ENCODE measurements at places on chromosomes 13 and 19.

- DNase-seq: peak; percentile 64
These were observed 2.1 kb downstream of the ZNF575 start for GRCh38 chr19:43534816-43535761.

- no peak for DNase-seq
These were observed 16.9 kb downstream of the CERS1 start for GRCh38 chr19:18878858-18879578.

GRCh38 chr19:1069009-1069779 lies 2.2 kb downstream of the ARHGAP45 start:
- peak; percentile 82 for DNase-seq

GRCh38 chr19:35665157-35665556 lies 1.2 kb upstream of the UPK1A start:
- no peak for DNase-seq

GRCh38 chr13:20713751-20714150 lies 10.3 kb downstream of the IL17D start:
- no peak for DNase-seq

GRCh38 chr13:60838581-60838980 lies 441.6 kb downstream of the TDRD3 start:
- DNase-seq: no peak

DNA sequence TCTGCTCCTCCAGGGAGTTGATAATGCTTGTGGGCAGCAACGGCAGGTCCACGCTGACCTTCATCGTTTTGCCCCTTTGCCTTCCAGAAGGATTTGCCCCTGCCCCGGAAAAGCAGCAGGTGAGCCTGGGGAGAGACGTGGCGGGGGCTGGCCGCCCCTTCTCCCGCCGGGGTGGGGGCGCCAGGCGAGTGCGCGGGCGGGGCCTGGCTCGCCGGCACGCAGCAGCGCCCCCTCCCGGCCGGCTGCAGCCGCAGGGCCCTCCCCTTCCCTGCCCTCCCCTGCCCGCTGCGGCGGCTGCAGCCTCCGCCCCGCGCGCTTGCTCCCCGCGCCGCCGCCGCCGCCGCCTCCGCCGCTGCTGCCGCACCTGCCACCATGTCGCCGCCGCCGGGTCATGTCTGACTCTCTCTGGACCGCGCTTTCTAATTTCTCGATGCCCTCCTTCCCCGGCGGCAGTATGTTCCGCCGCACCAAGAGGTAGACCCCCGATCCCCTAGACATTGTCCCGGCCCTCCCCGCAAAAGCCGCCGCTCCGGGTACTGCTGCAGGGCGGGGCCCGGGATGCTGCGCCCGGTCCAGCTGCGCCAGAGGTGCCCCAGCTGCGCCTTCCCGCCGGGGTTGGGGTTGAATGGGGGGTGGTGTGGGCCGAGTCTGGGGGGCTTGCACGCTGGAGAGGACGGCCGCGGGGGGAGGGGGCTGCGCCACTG lies at the start of gene MAST1:
Gene MAST1, plus strand, starts transcription at position 334 of the 704 bp plus-strand sequence. Its CDS starts 58 bp downstream, at position 392.
- peak; percentile 46 for DNase-seq

DNA sequence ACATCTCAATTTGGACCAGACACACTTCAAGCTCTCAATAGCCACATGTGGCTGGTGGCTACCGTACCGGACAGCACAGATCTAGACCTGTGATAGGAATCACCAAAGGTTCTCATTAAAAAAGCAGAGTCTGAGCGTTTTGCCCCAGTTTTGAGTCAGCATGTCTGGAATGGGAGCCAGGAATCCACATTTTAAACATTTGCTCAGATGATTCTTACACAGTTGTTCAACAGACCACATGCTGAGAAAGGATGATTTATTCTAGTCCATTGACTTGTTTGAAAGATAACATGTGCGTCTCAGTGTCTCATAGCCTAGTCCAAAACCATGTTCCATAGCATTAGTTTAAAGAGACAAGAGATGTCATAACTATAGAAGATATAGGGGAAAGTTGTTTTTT lies 53.4 kb downstream of the FLT3 start:
- no peak for DNase-seq

- no peak for DNase-seq
These were observed 373.2 kb downstream of the LMO7 start for GRCh38 chr13:76009267-76009890.

GRCh38 chr13:99863789-99864626 lies 107.6 kb downstream of the ZIC5 start:
- DNase-seq: no peak

DNA sequence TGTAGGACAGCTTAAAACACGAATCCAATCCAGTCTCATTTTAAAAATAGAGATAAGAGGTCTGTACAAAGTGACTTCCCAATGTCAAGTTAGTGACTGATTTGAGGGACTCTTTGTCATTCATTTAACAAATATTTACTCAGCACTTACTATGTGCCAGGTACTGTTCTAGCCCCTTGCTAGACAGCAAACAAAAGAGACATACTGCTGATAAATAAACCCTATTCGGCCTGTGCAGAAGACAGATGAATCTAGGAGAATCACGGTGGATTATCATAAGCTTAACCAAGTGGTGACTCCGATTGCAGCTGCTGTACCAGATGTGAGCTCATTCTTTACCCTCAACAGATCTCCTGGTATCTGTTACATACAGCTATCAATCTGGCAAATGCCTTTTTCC lies 6.4 kb upstream of the ELF1 start:
- no peak for DNase-seq

DNA sequence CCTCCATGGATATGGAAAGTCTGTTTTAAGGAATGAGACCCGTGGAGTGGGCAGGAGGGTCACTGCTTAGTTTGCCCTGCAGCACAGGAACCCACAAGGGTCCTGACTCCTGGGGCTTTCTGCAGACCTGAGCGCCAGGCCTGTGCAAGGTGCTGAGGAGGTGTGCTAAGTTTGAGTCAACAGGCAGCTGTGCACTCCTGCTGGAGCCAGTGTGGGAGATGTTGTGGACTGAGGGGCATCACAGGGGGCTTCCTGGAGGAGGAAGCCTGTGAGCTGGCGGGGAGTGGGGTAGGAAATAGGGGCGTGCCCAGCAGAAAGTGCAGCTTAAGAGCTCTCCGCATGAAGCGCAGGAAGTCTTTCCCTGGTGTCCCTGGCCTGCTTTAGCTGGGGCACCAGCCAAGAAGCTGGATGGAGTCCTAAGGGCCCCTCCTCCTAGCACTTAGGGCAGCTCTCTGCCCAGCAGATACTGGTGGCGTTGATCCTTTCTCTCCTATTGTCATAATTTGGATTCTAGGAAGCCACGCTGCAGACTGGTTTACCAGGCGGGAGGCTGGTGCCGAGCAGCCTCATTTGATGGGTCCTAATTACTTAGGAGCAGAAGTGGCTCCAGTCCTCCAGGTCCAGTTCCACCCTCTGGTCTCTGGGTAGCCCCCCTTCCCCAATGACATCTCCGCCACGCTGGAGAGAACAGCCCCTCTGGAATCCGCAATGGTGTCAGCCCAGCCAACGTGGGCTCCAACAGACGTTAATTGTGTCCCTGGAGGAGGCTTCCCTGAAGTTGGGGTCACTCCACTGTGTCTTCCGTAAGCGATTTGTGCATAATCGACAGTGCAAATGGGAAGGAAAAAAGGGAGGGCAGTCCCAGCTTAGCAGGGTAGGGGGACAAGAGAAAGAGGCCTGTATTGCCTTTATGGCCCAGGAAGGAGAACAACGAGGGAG lies 309.2 kb downstream of the ZNF536 start:
- DNase-seq: no peak

- no peak for DNase-seq
These were observed 4.5 kb upstream of the EPSTI1 start for GRCh38 chr13:42996584-42996983.

DNA sequence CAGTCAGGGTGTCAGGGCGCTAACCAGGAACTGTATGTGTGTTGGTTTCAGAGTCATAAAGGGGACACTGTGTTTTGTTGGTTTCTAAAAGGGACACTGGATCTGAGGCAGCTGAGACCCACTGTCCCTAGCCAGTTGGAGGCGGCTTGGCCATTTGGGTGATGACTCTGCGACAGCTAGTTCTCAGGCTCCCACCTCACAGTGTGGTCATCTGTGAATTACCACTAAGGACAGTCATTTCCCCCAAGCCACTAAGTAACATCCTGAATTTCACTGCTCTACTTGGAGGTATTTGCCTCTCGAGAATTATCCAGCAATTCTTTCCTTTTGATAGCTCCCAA lies 51.5 kb downstream of the EPS15L1 start:
- no peak for DNase-seq

DNA sequence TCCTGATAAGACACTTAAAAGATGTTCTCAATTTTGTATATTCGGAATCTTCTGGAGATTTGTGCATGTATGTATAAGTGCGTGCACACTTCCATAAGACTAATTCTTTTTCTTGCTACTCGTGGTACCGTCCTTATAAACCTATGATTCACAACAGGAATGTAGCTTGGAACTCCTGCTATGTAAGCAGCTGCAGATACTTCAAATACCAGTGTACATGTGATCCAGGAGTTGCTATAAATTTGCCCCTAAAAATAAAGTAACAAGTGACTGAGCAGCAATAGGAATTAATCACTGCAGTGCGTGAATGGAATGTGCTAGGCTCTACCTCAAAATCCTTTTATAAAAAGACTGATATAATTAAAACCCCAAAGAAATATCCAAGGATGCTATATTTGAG lies 214.9 kb downstream of the KLF5 start:
- DNase-seq: no peak

GRCh38 chr13:107289540-107289939 lies 721.6 kb upstream of the ARGLU1 start:
- no peak for DNase-seq

DNA sequence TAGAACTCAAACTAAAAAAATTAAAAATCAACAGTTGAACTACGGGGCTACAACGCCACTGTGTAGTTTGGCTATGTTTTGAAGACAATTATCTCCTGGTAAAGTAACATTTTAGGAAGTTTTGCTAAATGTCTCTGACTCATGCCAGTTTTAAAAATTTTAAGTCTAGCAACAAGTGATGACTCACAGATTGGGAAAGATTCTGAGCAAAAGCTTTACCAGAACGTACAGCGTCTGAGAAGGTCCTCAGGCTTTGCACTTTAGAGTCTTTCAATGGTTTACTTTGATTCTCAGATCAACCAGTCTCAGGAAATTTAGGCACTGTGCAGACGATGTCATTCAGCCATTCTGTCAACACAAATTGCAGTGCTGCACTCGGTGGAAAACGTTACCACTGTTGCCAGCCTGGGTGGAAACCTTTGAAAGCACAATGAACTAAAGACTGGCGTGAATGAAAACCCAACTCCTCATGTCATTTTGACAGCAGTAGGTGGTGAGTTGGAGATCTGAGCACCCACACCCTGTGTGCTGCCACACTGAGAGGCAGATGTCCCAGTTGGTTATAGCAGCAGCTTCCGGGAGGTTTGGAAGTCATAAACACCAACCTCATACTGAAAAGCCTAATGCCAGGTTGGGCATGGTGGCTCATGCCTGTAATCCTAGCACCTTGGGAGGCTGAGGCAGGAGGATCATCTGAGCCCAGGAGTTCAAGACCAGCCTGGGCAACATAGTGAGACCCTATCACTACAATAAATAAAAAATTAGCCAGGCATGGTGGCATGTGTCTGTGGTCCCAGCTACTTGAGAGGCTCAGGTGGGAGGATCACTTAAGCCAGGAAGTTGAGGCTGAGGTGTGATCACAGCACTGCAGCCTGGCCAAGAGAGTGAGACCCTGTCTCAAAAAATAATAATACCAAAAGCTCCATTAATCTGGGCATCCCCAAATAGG lies 6.3 kb upstream of the WTIP start:
- DNase-seq: no peak

- no peak for DNase-seq
These were observed 136.7 kb upstream of the SLITRK6 start for GRCh38 chr13:85935868-85936467.

GRCh38 chr19:23101241-23101640 lies 15.6 kb upstream of the ZNF730 start:
- no peak for DNase-seq

GRCh38 chr19:6030214-6030507 lies 52.2 kb upstream of the RANBP3 start:
- DNase-seq: no peak

GRCh38 chr19:16794456-16795441 lies 34.4 kb upstream of the SIN3B start:
- no peak for DNase-seq

DNA sequence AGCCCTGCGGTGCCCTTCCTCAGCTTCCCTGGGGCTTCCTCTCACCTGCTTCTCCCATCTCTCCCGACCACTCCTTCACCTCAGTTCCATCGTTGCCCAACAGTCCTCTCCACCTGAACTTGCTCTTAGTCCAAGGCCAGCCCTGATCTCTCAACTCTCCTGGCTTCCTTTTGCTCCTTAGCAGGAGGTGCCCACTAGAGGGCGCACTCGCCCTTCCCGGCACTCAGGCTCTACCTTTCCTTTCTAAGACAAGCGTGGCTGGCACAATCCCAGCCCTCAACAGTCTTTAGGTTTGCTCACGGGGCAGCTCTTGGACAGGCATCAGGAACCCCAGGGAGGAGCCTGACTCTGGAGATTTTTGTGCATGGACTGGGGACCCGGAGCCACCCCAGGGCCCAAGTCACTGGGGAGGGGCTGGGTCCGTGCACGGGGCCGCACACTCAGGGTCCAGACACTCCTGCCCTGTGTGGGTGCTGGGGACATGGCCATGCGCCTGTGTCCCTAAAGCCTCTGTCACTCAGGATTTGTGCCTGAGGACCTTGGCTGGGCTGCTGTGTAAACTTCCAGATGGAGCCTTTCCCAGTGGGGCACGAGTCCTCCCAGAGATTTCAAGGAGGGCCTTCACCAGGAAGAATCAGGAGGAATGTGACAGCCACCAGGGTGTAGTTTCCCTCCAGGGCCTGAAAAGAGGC lies 12.1 kb upstream of the CEACAM8 start:
- DNase-seq: peak; percentile 73

- DNase-seq: peak; percentile 83
These were observed at the start of gene PTPRH for GRCh38 chr19:55208880-55209692. TSS of gene PTPRH (minus strand) at chr19:55209501. CDS start at chr19:55209433, 68 bp downstream.

DNA sequence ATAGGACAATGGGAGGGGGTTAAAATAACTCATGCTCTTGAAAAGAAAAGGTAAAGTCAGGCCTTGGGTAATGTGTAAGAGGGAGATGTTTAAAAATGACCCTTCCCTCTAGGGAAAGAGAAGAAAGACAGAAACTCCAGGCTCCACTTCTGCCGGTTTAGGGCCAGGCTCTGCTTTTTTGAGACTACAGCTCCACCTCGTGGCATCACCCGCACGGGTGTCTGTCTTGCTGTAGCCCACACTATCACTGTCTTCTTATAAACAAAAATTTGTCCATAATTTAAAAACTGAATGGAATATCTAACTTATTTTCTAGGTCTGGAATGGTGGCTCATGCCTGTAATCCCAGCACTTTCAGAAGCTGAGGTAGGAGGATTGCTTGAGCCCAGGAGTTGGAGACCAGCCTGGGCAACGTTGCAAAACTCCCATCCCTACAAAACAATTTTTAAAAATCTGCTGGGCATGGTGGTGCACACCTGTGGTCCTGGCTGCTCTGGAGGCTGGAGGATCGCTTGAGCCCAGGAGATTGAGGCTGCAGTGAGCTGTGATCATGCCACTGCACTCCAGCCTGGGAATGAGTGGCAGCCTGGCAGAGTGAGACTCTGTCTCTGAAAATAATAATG lies 65.1 kb upstream of the GTF3A start:
- DNase-seq: peak; percentile 79

- no peak for DNase-seq
These were observed 509.5 kb downstream of the SLITRK1 start for GRCh38 chr13:83372786-83373185.

- no peak for DNase-seq
These were observed 9.7 kb upstream of the CEBPA start for GRCh38 chr19:33312065-33312464.

- no peak for DNase-seq
These were observed 2.1 kb downstream of the TEAD2 start for GRCh38 chr19:49359851-49360820.

- DNase-seq: peak; percentile 79
These were observed at the start of gene PEAK3 for GRCh38 chr19:2282062-2282861. TSS of gene PEAK3 (minus strand) at chr19:2282175. CDS start at chr19:2280931, 1,244 bp downstream.

- DNase-seq: no peak
These were observed 1.4 kb upstream of the ZNF584 start for GRCh38 chr19:58406818-58407657.

Data from transverse colon (tissue), 4 donors.